EL (cell line): ENCODE measurements at places on chromosomes 16 and 17.

GRCh38 chr16:27642756-27643155 lies 92.8 kb downstream of the KATNIP start:
- DNase-seq, result no peak

DNA sequence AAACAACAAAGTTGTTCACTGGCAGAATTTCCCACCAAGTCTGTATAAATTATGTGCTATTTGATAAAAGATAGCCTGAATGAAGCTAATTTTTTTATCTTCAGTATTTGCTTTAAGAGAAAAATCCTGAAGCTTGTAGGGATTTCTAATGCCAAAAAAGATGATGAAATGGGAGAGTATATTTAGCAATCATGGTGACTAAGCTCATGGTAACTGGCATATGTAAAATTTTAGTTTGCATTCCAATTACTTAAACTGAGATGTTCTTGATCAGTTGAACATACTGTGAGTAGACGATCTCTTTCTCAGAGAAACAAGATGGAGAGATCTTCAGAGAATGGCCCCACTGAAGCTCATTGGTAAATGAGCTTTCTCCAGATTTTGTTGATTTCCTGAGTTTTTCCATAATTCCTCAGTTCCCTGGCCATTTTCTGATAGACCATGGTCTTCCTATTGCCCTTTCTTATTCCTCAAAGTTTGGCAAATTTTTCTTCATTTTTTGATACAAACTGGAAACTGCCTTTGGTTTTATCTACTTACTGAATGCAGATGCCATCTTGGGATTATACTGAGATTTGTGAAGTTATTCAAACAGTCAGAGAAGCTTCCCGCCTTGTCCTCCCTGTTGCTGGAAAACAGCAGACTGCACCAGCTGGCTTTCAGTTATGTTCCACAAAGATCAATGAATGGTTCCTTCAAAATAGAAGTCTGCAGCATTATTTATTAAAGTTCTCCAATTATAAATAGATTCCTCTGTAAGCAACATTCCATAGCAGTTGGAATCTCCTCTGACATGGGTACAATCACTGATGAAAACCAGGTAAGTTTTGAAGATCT lies 68.3 kb upstream of the ALOX12 start:
- peak; percentile 55 for DNase-seq

GRCh38 chr17:20565711-20566110 lies 13.8 kb upstream of the CDRT15L2 start:
- no peak for DNase-seq

DNA sequence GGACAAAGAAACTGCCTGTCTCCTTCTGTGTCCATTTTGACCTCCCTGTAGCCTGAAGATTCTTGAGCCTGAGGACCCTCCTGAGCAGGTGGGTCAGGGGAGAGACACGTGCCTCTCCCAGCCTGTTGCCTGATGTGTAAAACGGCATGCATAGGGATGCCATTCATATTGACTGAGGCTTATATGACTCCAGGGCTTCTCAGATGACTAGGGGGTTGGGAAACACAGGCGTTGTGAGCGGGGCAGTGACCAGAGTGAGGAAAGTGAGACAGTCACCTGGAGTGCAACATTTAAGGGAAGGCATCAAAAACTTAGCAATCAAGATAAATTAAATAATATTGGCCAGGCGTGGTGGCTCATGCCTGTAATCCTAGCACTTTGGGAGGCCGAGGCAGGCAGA lies 5.1 kb upstream of the SLC16A5 start:
- no peak for DNase-seq

DNA sequence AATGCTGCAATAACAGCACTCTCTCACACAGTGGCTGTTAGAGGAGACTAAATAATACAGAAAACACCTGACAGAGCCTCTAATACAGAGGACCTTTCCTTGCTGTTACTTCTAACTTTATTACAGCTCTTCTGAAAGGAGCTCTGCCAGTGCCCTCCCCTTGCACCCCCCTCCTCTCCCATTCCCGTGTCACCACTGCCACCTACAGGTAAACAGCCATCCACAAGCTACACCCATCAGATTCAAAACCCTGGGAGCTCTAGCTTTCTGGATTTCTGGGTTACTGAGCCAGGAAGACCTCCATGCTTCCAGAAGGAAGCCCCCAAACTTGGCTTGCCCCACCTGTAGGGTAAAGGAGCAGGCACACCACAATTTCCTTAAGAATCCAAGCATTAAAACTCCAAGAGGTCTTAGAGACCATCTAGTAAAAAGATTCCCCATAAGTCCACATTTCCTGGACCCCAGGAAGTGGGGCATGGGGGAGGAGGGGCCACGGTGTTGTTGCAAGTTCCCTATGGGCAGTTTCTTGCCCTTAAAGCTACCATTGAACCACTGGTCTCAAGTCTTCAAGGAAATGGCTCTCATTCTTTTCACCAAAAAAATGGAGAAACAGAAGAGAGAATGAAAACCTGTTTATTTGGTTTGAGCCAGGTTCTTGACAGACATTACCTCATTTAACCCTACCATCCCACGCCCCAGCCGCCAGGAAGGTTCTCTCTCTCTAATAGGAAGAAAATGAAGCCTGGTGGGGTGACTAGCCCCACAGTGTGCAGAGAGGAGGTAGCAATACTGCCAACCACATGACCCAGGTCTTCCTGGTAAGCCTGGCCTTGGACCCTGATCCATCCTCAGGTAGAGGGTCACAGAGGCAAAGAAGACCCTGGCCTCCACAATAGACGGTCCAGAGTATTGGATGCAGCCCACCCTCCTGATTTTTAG lies 52.8 kb downstream of the TOM1L2 start:
- DNase-seq, result peak; percentile 81

- DNase-seq, result peak; percentile 94
Measured at GRCh38 chr17:56142325-56142724, 10.9 kb upstream of the ANKFN1 start.

DNA sequence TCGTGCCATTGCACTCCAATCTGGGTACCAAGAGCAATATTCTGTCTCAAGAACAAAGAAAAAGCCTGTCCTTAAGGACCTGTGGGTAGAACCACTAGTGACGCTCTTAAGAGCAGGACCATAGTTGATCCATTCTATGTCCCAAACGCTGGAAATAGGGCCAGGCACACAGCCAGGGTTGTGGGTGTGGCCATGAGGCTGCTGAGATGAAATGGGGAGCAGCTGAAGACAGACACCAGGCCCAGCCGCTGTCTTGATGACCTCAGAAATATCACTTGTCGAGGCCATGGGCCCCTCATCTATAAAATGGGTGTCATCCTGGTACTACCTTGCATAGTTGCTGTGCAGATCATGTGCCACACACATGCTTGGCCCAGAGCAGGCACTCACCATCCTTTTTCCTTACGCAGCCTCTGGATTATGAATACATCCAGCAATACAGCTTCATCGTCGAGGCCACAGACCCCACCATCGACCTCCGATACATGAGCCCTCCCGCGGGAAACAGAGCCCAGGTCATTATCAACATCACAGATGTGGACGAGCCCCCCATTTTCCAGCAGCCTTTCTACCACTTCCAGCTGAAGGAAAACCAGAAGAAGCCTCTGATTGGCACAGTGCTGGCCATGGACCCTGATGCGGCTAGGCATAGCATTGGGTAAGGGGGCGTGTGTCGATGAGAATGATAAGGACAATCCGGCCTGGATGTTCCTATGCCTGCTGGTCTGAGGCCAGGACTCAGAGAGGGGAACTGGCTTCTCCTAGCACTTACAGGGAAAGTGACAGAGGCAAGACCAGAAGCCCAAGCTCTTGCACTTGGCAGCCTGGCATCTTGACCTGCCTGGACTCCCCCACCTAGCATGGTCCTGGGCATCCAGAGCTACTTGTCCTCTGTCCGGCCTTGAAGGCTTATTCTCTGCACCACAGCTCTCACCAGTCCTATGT lies 25.5 kb downstream of the CDH5 start:
- DNase-seq, result no peak

DNA sequence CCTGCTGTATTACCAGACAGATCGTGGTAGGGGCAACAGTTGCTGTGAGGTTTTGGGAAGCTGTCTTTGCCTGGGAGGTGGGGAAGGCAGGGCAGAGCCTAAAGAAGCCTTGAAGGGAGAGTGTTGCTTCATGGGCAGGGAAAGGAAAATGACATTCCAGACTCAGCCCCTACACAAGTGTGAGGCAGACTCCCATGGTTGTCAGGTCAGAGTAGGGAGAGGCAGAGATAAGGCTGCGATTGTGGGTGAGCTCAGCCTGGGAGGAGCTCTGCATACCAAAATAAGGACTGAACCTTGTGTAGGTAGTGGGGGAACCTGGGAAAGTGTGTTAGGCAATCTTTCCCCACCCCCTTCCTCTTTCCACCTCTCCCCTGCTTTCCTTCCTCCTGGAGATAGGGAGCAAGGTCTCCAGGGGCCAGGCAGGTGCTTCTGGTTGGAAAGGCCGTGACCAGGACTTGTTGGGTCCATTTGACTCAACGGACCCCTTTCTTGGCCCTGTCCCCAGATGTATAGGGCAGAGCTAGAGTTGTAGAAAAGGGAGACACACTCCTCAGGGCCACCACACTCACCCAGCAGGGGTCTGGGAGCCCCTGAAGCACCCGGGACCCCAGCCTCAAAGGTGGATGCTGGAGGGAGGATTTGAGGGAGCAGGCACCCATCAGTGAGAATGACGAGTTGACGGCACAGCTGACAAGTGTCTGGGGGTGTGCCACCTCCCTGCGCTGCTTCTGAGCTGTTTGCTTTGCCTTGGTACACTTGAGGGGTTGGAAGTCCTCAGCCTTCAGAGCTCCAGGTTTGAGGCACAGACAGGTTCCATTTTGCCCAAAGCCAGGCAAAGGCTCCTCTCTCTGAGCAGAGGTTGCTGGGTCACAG lies 18.5 kb upstream of the TOB1 start:
- DNase-seq, result no peak

- peak; percentile 75 for DNase-seq
Measured at GRCh38 chr16:49649013-49649765, 206.7 kb downstream of the ZNF423 start.

- DNase-seq, result peak; percentile 46
Measured at GRCh38 chr16:57536306-57537193, at the start of gene CCDC102A. TSS of gene CCDC102A (minus strand) at chr16:57536571. CDS start at chr16:57529177, 7,394 bp downstream.

DNA sequence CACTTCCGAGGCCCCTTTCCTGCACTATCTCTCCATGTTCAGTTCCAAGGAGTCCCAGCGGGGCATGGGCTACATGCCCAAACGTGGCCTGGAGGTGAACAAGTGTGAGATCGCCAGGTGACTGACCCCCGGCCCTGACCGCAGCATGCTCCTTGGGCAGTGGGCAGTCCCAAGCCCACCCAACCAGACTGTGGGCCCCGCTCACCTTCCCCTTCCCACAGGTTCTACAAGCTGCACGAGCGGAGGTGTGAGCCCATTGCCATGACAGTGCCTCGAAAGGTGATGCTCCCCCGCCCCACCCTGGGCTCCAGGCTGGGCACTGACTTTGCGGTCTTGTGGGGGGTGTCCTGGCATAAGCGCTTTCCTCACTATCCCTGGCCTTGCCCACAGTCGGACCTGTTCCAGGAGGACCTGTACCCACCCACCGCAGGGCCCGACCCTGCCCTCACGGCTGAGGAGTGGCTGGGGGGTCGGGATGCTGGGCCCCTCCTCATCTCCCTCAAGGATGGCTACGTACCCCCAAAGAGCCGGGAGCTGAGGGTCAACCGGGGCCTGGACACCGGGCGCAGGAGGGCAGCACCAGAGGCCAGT lies 4.7 kb downstream of the CORO1A start:
- no peak for DNase-seq

DNA sequence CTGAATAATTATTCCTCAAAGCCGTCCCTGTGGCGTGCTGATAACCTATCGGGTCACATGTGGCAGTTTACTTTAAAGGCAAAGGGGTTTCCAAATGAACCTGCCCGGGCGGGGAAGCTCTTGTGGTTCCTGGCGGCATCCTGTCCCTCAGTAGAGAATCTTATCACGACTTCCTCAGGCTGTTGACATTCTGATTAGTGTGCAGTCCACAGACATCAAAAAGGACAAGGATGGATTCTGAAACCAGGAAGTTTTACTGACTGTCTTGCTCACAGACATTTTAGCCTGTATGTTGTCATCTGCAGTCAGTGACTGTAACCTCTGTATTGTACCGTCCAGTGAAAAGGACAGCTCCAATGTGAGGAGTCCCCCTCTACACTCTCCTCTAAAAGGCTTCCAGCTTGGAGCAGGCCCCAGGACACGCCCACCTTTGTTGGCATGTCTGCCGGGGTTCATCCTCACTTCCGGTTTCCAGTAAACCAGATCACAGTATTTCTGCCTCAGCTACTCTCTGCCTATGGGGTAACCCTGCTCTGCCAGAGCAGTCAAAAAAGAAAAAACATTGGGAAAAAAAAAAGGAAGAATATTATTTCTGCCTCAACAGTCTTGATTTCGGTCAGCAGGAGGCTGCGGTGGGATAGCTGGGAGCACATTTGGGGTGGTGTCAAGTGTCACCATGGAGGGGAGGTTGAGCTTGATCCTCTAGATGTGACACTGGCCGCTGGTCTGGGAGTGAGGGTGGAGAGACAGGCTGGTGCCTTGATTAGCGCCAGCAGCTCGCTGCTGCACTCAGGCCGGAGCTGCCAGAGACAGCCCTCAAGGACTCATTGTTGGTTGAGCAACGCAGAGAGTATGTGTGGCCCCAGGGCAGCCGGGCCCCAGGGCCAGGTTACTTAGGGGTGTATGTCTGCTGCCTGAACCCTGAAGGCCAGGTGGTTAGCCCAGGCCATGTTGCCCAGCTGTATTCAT lies 89.0 kb upstream of the DNAH17 start:
- DNase-seq, result peak; percentile 39

DNA sequence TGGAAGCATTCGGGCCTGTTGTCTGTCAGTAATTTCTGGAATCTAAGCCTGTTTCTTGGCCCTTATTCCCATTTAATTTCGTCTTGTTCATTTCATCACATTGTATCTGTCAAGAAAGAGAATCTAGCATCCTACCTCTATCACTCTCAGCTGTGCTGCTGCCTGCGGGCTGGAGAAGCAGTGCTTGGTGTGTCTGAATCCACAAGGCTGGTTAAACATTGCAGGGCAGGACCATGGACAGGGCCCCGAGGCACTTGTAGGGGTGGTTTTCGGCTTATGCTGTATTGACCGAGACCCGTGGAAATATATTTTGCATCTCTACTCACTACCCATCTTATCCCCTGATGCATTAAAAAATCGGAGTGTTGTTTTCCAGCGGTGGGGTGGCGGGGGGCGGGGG lies 3.1 kb downstream of the RAB11FIP4 start:
- peak; percentile 57 for DNase-seq

DNA sequence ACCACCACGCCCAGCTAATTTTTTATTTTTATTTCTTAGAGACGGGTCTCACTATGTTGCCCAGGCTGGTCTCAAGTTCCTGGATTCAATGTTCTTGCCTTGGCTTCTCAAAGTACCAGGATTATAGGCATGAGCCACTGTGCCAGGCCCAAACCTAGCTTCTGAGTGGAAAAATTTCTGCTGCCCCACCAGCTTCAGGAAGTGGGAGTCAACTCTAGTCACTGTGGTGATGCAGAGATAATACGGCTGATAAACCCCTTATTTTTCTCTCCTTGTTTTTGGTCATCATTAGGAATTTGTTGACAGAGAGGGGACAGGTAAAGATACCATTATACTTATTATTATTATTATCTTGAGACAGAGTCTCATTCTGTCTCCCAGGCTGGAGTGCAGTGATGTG lies 27.8 kb upstream of the PHOSPHO1 start:
- no peak for DNase-seq

DNA sequence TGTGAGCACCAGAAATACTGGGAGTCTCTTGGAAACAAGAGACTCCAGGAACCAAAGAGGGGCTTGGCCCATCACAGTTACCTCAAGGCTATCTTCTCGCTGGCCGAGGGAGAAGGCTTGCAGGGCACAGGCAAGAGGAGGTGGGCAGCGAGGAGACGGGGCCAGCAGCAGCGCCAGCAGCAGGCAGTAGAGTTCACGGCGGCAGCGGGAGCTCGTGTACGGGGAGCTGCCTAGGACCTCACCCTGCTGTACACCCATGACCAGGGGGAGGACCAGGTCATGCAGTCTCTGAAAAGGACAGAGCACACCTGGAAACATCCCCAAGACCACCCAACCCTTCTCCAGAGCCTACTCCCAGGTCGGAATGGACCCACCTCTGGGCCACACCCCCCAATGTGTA lies 30.8 kb downstream of the PELP1 start:
- no peak for DNase-seq
